ENCODE measurements at places on chromosomes 2 and 18. TPM values are rescaled to one million over a fixed set of nuclear protein-coding genes. Genes with fewer than 3 reads are reported as not detected.

DNA sequence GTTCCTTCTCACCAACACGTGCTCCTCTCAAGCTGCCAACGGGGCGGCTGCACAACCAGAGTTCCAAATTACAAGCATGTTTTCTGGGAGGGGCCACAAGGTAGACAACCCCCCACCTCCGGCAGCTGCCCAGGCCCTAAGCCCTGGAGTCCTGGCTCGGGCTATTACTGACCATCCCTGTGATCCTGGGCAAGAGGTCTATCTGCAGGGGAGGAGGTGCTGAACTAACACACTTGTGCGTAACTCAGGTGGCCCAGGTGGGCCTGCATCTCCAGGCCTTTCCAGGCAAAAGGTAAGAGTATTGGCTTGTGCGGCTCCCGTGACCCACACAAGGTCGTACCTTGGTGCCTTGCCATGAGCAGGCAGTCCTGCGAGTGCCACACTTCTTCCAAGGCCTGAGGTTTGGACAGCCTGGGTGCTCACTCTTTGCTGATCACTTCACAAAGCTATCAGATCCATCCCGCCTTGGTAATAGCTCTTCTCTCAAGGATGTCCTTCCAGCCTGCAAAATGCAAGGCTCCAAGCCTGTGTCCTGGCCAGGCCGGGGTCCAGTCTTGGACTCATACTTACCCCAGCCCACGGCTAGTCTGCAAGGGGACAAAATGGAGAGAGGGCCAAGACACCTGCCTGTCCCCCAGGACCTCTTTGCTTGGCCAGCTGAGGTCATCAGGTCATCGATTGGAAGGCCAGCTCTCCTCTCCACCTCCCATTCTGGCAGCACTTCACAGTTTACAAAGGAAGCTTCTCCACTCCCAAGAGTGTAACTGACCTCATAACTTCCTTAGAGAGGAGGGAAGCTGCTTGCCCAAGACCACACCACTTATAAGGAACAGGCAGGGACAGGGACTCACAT is 33.9 kb downstream of the ADRA2B start:
- no peak overlapping the region for H3K27ac ChIP-seq
- H3K36me3 ChIP-seq = peaks cover 1% of the 10 kb centered on the region
- H3K4me1 ChIP-seq = peaks cover 2% of the 10 kb centered on the region
- peaks cover 17% of the 10 kb centered on the region for H3K27me3 ChIP-seq

Gene NRBP1
- 143 TPM for total RNA-seq

DNA sequence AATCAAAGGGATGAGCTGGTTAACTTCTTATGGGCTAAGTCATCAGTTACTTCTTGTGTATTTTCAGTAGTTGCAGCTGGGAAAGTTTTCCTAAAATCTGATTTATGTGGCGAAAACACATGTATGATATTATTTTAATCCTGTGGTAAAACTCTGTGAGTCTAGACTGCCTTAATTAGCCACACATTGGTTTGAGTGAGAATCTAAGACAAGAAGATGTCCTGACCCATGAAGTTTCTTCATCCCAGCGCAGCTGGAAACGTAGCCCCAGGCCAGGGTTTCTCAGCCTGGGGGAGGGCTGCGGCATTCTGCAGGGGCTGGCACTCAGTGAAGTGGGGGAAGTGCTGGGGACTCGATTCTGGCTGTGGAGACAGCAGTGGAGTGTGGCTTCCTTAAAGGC is 44.7 kb upstream of the INHBB start:
- H3K27ac ChIP-seq = no peak overlapping the region
- peaks cover 18% of the 10 kb centered on the region for H3K36me3 ChIP-seq
- no peaks in the 10 kb centered on the region for H3K27me3 ChIP-seq
- H3K4me1 ChIP-seq = peaks cover 8% of the 10 kb centered on the region

Gene ABCG8
- total RNA-seq = not detected

GRCh38 chr18:53101536-53102105 is 761.6 kb downstream of the DCC start:
- peaks cover 1% of the 10 kb centered on the region for H3K27me3 ChIP-seq
- no peaks in the 10 kb centered on the region for H3K4me1 ChIP-seq
- DNase-seq = no peak
- H3K36me3 ChIP-seq = no peaks in the 10 kb centered on the region
- H3K4me3 ChIP-seq = no peak overlapping the region
- no peak overlapping the region for H3K27ac ChIP-seq

GRCh38 chr2:85419009-85419675 is 628 bp downstream of the SH2D6 start:
- H3K4me1 ChIP-seq = peaks cover 31% of the 10 kb centered on the region
- H3K27me3 ChIP-seq = no peaks in the 10 kb centered on the region
- H3K36me3 ChIP-seq = no peaks in the 10 kb centered on the region
- DNase-seq = no peak

All from chondrocyte (in vitro differentiated cells).